Fibroblast of skin of scalp (primary cell): ENCODE measurements at places on chromosomes 5 and 9.
A peak's percentile ranks its signal among the peaks of the same experiment; 100 is the strongest.

DNA sequence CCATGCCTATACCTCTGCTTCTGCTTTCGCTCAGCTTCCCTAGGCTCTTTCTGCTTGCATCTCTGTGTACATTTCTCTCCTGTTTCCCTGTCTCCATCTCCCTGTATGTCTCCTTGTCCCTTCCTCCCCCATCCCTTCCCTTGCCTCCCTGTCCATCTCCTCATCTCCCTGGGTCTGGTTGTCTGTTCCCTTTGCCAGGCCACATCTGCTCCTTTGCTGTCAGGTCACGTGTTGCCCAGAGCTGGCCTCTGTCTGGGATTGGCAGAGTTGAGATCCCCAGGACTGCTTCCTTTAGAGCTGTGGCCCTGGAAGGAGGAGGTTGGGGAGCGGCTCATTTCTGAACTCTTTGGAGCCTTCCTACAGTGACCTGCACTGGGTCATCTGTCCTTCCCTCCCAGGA lies 31.8 kb upstream of the PTGS1 start:
- DNase-seq: no peak

DNA sequence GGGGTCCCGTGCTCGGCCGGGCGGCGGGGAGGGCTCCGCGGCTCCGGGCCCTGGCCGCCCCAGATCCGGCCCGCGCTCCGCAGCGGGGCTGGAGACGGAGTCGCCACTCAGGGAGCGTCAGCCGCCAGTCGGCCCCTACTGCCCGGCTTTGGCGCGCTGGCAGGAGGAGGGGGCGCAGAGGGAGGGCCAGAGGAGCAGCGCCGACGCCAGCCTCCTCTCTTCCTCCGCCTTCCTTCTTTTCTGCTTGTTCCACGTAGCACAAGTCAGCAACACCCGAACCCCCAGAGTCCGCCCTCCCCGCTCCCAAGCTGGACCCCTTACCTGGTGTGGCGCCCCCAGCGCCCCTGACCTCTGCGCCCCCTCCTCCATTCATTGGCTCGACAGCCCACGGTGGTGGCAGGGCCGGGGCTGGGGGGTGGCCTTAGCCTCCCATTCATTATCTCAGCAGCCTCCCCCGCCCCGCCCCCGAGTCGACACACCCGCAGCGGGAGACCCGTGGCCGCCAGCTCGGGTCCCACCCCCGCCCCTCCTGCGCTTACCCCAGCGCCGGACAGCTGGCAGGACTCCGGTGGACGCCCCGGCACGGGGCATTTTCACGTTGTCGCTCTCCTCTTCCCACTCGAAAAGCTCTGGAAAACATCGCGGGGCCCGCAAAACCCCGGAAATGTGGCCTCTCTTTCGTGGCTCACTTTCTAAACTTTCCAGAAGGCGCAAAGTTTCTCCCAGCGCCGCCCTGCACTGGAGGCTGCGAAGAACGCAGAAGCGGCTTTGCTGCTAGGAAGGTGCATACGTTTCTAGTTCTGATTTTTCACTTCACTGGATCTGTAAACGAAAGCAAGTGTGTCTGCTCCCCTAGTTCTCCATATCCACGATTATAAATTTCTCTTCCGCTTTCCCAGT lies at the start of gene LPAR1:
TSS of gene LPAR1 (minus strand) at position 140 of the 900 bp plus-strand sequence. CDS start 66,353 bp downstream, outside the sequence.
- peak; percentile 74 for DNase-seq

- no peak for DNase-seq
These were observed 9.6 kb downstream of the KIAA1958 start for GRCh38 chr9:112496074-112496722.

- no peak for DNase-seq
These were observed 560 bp downstream of the DOCK2 start for GRCh38 chr5:169637549-169638121.

DNA sequence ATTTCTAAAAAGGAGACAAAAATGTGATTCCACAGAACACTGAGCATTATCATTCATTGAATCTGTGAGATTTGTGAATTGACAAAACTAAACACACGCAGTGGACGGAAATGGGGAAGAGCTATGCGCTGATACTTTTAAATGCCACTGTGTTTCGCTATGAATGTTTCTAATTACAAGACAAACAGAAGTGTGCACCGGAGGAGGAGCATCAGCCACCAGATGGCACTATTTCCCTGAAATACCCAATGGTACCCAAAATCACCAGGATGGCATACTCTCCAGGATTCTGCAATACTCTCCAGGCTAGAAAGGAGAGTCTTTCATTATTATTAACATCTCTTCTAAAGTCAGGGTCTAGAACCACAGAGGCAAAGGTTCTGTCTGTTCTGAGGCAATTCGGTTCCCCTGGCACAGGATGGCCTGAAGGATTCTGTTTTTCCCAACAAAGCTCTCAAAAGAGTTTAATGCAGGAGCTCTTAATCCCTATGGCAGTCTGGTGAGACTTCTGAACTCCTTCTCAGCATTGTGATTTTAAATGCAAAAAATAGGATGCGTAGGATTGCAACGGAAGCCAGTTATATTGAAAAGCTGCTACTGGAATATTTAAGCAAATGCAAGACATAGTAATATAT lies 13.8 kb upstream of the PUM3 start:
- DNase-seq: peak; percentile 76

- DNase-seq: no peak
These were observed 76.5 kb upstream of the IL7R start for GRCh38 chr5:35780236-35780635.

DNA sequence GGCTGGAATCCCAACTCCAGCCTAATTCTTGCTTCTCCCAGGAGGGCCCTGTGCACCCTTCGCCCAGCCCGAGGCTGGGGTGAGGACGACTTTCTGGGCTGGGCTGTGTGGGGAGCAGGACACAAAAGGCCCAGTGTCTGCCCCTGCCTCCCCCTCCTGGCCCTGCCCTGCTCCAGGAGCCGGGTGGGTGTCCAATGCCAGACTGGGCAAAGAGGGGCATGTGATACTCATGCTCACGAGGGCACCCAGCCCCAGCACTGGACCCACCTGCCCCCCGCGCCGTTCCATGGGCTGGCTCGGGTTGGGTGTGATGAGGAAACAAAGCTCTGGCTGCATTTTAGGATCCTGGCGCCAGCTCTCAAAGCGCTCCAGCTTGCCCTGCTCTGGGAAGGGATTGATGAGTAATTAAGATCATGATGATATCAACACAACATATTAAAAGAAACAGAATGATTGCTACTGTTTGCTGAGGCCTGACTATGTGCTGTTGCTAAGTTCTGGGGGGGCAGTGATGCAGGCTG lies 30.7 kb downstream of the LHX2 start:
- DNase-seq: no peak
